ENCODE measurements at places on chromosomes 5 and 9. TPM values are rescaled to one million over a fixed set of nuclear protein-coding genes. Genes with fewer than 3 reads are reported as not detected.

SPINK1 gene
- total RNA-seq: not detected

JAKMIP2 gene
- 36.8 TPM for total RNA-seq

- peaks cover 3% of the 10 kb centered on the region for H3K27me3 ChIP-seq
- DNase-seq: no peak
- peaks cover 6% of the 10 kb centered on the region for H3K4me1 ChIP-seq
- H3K4me3 ChIP-seq: no peak overlapping the region
- no peaks in the 10 kb centered on the region for H3K36me3 ChIP-seq
Measured at GRCh38 chr9:93288891-93289883, 105.2 kb downstream of the WNK2 start.

DNA sequence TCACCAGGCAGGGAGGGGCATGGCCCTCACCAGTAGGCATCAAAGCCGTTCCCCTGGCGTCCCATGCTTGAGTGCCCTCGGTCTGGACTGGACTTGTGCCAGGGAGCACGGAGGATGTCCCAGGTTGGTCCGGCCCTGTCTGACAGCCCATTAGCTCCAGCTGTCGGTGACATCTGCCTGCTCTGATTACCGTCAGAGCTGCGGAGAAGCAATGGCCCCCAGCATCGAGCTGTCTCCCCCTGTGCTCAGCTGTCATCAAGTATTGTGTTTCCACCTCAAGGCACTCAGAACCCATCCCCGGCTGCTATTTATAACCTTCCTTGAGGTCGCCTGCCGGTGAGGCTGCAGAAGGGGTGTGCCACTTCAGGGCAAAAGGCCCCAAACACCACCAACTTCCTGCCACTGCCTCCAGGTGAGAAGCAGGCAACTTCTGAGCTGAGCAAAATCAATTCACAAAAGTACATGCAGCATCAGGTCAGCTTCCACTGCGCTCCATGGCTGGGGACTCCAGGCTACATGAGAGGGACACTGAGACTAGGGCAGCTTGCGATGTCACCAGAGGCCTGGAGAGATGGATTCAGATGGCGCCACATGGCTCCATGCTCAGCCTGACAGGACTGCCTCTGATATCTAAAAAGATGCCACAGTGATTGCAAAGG, 142.7 kb downstream of the C5orf15 start:
- no peak for DNase-seq
- peaks cover 8% of the 10 kb centered on the region for H3K4me1 ChIP-seq
- no peaks in the 10 kb centered on the region for H3K36me3 ChIP-seq
- H3K27ac ChIP-seq: no peak overlapping the region
- H3K4me3 ChIP-seq: no peak overlapping the region
- H3K27me3 ChIP-seq: peaks cover 10% of the 10 kb centered on the region

DNA sequence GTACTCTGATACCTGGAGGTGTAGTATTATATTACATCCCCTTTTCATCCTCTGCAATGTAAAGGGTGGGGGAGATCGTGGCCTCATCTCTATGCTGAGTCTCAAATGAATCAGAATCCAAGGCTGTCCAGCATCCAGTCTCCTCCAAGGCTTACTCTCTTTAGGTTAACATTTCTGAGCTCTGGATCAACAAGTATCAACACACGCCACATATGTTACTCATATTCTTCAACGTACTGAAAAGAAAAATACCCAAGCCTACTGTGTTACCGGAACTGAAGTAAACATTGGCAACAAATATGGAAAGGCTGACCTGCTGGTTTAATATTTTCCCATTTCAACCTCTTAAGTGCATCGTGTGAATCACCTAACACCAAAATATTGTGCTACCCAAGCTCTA, 241.8 kb downstream of the GAS1 start:
- H3K4me3 ChIP-seq: no peak overlapping the region
- H3K36me3 ChIP-seq: no peaks in the 10 kb centered on the region
- H3K4me1 ChIP-seq: peaks cover 4% of the 10 kb centered on the region
- no peak overlapping the region for H3K27ac ChIP-seq
- H3K27me3 ChIP-seq: no peaks in the 10 kb centered on the region

DNA sequence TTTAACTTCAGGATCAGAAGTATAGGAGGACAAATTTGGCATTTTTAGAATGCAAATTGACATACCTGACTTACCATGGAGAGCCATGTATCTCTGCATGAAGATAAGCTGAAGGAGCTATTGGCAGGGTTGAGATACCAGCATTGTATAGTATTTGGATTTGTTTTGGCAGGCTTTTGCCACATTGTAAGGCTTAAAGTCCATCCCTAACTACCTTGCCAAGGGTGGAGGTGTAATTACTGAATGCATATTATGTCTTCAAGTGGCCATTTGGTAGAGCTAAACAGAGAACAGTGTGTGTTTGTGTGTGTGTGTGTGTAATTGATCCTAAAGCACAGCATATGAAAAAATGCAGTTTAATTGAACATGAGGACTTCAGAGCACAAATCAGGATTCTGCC, 324.7 kb downstream of the FAM170A start:
- no peaks in the 10 kb centered on the region for H3K27me3 ChIP-seq
- H3K27ac ChIP-seq: no peak overlapping the region
- no peaks in the 10 kb centered on the region for H3K4me1 ChIP-seq
- H3K4me3 ChIP-seq: no peak overlapping the region

- H3K4me1 ChIP-seq: no peaks in the 10 kb centered on the region
- H3K36me3 ChIP-seq: no peaks in the 10 kb centered on the region
- H3K27ac ChIP-seq: no peak overlapping the region
Measured at GRCh38 chr5:135324897-135325650, 74.0 kb downstream of the MACROH2A1 start.
